Posterior cingulate gyrus (tissue), 11 donors: ENCODE measurements at places on chromosomes 13 and 19.

DNA sequence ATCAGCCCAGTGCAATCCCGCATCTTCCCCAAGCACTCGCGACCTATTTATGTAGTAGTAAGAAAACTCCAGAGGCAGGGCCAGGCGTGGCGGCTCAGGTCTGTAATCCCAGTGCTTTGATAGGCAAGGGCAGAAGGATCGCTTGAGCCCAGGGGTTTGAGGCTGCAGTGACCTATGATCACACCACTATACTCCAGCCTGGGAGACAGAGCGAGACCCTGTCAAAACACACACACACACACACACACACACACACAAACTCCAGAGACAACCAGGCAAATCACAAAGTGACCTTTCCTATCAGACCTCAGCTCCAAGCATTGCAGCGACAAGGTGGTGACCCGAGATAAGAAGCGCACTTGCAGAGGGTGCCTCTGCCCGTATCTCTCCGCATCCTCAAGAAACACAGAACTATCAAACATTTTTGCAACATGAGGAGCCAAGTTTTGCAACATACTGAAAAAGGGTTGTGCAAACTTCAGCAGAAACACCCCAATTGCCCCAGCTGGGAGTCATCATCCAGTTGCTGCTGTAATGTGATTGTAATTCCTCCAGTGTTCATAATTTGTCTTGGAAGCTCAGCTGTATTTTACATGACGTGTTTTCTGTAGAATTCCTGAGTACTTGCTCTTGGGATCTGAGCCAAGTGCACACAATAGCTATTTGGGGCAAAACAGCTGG is 8.7 kb upstream of the KLF2 start:
- DNase-seq, result no peak

- no peak for DNase-seq
Observed at GRCh38 chr13:100951016-100951415, 276.4 kb upstream of the TMTC4 start.

GRCh38 chr19:10245189-10245939 is 6.7 kb upstream of the MRPL4 start:
- no peak for DNase-seq

DNA sequence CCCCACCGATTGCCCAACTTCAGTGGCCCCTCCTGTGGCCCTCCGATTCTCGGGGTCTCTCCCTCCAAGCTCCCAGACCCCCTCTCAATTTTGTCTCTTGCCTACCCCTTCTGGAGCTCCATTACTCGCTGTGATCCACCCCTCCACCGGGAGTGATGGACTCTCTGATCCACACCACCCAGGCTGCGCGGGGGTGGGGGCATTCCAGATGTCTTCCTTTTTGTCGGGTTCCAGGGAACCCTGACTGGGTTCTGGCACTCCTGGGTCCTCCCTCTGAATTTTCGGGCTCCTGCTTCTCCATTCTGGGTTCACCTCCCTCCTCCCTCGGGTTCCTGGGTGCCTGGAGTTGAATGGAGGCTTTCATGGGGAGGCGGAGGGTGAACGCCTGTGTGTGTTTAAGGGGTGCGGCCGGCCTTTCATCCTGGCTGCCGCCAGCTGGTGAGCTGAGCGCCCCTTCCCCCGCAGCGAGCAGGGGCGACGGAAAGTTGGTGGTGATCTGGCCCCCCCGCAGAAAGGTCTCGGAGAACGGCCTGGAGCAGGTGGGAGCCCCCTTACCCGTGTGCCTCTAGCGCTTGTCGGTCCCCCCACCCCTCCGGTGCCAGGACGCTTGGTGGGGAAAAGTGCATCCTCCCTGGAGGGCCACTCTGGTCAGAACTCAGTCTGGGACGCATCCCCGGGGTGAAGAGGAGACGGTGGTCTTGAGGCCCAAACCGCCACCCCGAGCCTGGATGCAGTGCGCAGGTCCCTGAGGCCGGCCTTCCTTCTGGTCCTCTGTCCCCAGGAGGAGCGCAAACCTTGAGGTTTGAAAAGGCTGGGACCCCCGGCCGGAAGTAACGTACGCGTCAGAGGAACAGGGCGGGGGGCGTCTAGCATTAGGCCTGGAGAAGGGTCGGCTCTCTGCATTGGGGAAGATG is 1.6 kb downstream of the MISP3 start:
- DNase-seq, result no peak

DNA sequence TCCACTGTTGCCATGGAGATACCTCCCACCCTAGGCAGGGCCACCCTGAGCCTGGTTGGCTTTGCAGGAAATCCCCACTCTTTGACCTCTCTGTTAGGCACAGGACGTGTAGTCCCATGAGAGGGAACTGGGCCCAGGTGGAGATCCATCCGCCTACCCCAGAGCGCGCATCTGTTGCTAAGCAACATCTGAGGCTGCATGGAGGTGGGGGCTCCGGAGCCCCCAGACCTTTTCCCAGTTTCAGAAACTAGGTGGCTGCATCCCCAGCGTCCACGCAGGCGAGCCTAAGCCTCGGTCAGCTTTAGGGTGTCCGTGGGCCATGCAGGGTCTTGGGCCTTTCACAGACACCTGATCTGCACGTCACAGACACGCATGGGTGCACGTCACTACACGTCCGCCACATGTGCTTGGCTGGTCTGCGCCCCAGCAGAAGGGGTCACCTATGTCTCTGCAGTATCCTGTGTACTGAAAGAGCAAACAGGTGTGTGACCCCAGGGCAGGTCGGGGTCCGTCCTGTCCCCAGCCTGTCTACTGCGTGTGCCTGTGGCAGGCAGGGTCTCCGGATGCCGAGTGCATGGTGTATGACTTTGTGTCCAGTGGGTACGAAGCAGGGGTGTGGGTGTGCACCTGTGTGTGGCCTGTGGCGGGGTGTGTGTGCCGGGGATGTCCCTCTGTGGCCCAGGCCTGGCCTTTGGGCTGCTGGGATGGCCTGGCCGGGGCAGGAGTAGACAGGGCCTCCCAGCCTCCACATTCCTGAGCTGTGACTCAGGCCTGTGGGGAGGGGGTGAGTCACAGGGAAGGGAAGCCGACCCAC is 4.1 kb upstream of the CIRBP start:
- no peak for DNase-seq

GRCh38 chr13:46775385-46776107 is 21.4 kb downstream of the ESD start:
- no peak for DNase-seq

DNA sequence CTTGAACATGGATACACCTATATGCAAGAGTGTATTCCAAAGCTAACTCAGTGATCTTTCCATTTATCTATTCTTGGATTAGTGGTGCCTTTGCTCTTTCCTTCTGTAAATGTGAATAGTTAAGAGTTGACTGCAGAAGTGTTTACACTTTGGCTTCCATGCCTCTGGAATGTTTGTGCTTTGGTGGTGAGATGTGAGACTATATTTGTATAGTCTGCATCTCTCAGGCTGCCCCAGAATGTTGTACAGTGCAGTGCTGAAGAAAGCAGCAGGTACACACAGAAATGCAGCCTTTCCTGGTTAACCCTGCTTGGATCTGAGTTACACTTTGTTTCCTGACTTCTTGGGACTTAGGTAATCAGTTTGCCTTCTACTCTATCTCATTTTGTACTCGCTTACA is 90.2 kb downstream of the DNAJC15 start:
- DNase-seq, result no peak
